Activated naive CD8-positive, alpha-beta T cell treated with anti-CD3 and anti-CD28 coated beads for 36 hours (primary cell): ENCODE measurements at places on chromosomes 6 and 20. TPM values are rescaled to one million over a fixed set of nuclear protein-coding genes. Genes with fewer than 3 reads are reported as not detected.

DNA sequence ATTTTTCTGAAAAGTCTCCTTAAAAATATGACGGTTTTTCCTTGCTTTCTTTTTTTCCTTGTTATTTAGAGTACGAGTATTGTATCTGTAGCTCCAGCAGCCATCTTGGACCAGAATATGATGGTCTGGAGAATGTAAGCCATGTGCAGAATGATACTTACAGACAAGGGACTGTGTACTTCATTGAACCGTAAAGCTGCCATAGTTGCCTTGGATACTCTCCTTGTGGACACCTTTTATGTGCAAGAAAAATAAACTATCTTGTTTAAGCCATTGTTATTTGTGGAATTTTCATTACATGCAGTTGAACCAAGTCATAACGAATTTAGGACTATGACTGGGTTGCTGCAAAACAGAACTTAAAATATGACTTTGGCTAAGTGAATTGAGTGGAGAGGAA lies 485.8 kb upstream of the CITED2 start:
- H3K27me3 ChIP-seq: peaks cover 7% of the 10 kb centered on the region
- H3K36me3 ChIP-seq: no peaks in the 10 kb centered on the region
- no peaks in the 10 kb centered on the region for H3K4me1 ChIP-seq
- no peak overlapping the region for H3K27ac ChIP-seq
- DNase-seq: no peak

DNA sequence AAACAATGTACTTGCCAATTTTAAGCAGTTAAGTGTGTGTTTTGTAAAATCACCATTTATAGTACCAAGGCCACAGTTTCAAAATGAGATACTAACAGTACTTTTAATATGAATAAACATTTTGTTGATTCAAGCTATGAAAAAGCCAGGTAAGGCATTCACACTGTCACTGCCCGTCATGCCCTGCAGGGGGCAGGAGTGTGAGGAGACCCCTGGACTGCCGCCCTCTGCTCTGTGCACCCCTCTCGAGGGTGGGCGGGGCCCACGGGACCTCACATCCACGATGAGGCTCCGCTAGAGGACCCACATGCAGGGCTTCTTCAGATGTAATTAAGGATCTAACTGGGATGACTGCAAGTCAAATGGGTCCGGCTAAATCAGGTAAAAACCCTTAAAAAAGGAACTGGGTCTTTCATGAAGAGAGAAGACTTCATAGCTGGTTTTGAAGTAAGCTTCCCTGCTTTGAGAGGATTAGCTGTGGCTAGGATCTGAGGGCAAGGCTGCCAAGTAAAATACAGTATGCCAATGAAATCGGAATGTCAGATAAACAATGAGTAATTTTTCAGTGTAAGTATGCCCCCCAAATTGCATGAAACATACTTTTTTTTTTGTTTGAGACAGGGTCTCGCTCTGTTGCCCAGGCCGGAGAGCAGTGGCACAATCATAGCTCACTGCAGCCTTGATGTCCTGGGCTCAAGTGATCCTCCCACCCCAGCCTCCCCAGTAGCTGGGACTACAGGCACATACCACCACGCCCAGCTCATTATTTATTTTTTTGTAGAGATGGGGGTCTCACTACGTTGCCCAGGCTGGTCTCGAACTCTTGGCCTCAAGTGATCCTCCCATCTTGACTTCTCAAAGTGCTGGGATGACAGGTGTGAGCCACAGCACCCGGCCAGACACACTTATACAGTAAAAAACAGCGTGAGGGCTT lies 18.7 kb downstream of the DIDO1 start:
- no peak overlapping the region for H3K4me3 ChIP-seq
- no peaks in the 10 kb centered on the region for H3K27me3 ChIP-seq
- DNase-seq: peak; percentile 57
- H3K4me1 ChIP-seq: peaks cover 25% of the 10 kb centered on the region
- peaks cover 47% of the 10 kb centered on the region for H3K36me3 ChIP-seq

GRCh38 chr6:107821591-107821990 lies 2.5 kb downstream of the SCML4 start:
- H3K27ac ChIP-seq: peak overlapping the region; percentile 97
- H3K27me3 ChIP-seq: no peaks in the 10 kb centered on the region
- H3K4me3 ChIP-seq: peak overlapping the region; percentile 81

JPH2 gene
- total RNA-seq: 0.12 TPM

FILIP1 gene
- total RNA-seq: not detected
